ENCODE measurements at places on chromosomes 16 and 17.

- no peak for DNase-seq
These were observed 23.0 kb upstream of the GNA13 start for GRCh38 chr17:65079489-65079900.

GRCh38 chr17:32315171-32315570 is 26.8 kb downstream of the C17orf75 start:
- DNase-seq = no peak

DNA sequence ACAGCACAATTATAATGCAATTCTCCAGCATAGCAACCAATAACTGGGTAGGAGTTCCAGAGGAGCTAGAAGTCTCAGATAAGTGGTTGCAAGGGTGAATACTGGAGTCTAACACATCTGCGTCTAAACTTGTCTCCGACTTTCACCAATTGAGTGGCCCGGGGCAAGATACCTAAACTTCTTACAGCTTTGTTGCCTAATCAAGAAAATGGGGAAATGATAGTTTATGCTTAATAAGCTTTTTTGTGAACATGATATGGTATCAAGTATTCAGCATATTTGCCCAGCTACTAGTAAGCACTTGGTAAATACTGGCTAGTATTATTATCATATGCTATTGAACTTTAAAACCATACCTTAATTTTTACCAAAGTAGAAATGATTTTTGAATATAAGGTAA is 183.5 kb downstream of the KCNJ2 start:
- no peak for DNase-seq

GRCh38 chr16:66598111-66598510 is 6.4 kb upstream of the CMTM3 start:
- no peak for DNase-seq

DNA sequence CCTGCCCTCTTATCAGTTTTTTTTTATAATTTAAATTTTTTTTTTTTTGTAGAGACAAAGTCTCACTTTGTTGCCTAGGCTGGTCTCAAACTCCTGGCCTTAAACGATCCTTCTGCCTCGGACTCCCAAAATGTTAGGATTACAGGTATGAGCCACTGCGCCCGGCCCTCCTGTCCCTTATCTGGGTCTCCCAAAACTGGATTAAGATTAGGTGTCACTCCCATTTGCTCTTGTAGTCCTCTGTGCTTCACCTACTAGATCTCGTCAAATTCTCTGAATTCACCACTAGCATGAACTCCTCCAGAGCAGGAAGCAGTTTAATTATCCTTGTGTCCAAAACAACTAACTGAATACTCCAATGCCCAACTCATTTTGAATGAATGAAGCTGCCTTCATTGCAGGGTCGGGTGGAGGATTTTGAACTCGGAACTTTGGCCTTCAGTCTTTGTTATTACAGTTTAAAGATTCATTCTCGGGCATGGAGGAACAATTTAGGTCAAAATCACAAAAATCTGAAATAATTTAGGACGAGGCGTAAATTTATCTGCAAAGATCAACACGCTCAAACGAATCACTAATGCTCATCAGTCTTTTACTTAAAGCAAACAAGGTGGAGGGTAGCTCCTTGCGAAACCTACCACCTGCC is 802 bp upstream of the ATXN2L start:
- no peak for DNase-seq

GRCh38 chr17:13031718-13032350 is 14.0 kb upstream of the ELAC2 start:
- peak; percentile 52 for DNase-seq

- DNase-seq = no peak
These were observed 2.2 kb downstream of the DPEP1 start for GRCh38 chr16:89615596-89616090.

DNA sequence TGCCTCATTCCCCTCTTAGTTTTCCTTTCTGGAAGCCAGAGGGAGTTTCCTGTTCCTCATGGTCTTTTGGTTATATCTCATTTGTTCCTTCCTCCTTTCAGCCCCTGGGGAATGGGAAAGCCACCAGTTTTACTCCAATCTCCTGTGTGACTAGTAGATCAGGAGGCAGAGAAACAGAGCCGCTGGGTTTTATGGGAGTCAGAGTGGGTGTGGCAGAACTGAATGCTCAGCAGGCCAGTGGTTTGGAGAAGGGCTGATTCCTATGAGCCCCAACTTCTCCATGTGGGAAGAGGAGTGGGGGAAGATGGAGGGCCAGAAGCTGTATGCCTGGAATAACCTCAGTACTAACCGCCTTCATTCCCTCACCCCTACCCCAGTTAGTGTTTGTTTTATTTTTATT is 4.1 kb downstream of the DNAH2 start:
- DNase-seq = no peak

All from CD8-positive, alpha-beta memory T cell (primary cell).